Osteoblast (primary cell): ENCODE measurements at places on chromosomes 16 and 17. TPM values are rescaled to one million over a fixed set of nuclear protein-coding genes. Genes with fewer than 3 reads are reported as not detected.

GRCh38 chr16:30947859-30948666 is 805 bp upstream of the ORAI3 start:
- no peaks in the 10 kb centered on the region for H3K27me3 ChIP-seq
- peak overlapping the region; percentile 27 for H3K27ac ChIP-seq
- DNase-seq, result peak; percentile 99
- peaks cover 16% of the 10 kb centered on the region for H3K36me3 ChIP-seq
- H3K4me1 ChIP-seq, result peaks cover 23% of the 10 kb centered on the region

DNA sequence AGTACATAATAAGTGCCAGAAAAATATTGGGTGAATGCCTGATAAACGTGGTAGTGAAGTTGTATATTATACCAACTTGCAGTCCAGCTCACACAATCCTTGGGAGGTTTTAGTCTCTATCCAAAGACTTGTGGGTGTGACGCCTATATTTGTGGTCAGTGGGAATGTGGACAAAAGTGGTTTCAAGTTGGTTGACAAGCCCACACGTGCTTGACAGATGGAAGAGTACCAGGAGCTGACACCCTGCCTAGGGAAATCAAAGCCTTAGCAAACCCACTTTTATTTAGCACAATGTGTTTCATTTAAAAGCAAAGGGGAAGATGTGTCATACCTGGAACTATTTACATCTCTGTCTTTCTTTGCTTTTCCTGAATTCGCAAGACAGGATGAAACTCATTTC is 79.0 kb downstream of the CA10 start:
- peak; percentile 35 for DNase-seq
- H3K27me3 ChIP-seq, result no peaks in the 10 kb centered on the region
- H3K4me3 ChIP-seq, result no peak overlapping the region
- H3K36me3 ChIP-seq, result no peaks in the 10 kb centered on the region
- H3K27ac ChIP-seq, result no peak overlapping the region

DNA sequence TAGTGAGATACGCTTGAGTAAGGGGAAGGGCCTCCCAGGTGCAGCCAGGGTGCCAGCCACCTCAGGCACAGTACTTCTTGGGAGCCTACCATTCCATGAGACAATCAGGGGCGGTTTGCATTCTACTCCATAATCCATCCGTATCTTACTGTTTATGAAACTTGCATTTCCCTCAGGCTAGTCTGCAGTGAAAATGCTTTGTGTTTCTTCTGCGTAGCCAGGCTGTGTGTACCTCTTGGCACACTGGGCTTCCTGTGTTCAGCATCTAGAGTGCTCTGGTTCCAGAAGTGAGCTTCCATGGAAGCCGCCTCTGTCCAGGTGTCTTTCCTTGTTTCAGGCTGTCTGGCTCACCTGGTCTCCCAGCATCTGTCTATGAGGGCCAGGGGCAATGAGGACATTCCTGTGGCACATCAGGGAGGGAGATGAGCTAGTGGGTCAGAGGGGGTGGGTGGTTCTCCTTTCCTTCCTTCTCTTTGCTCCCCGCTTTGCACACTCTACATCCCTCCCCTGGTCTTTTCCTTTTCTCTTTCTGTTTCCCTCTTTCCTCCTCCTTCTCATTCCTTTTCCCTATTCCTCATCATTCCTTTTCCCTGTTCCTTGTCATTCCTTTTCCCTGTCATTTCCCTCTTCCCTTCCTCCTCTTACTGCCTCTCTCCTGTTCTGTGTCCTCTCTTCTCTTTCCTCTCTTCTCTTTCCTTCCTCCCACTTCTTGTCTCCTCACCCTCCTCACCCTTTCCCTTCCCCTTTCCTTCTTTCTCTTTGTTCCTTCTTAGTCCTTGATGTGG is 386.5 kb downstream of the CPPED1 start:
- H3K27ac ChIP-seq, result no peak overlapping the region
- H3K27me3 ChIP-seq, result no peaks in the 10 kb centered on the region
- no peaks in the 10 kb centered on the region for H3K36me3 ChIP-seq
- DNase-seq, result no peak
- H3K4me3 ChIP-seq, result no peak overlapping the region
- H3K4me1 ChIP-seq, result no peaks in the 10 kb centered on the region

GRCh38 chr17:44467108-44467507 is 36.1 kb downstream of the GPATCH8 start:
- DNase-seq, result no peak
- H3K27ac ChIP-seq, result peak overlapping the region; percentile 40
- peaks cover 32% of the 10 kb centered on the region for H3K4me1 ChIP-seq
- H3K27me3 ChIP-seq, result no peaks in the 10 kb centered on the region
- H3K4me3 ChIP-seq, result peak overlapping the region; percentile 39

PRR35 gene
- under 0.01 TPM in 1 of 2 replicates, not detected in the other for total RNA-seq
